Stimulated activated CD4-positive, alpha-beta T cell treated with anti-CD3 and anti-CD28 coated beads, Interleukin-1b, Interleukin-23, amount 100 ng/mL, for 1 hour (primary cell): ENCODE measurements at places on chromosomes 11 and 22.

DNA sequence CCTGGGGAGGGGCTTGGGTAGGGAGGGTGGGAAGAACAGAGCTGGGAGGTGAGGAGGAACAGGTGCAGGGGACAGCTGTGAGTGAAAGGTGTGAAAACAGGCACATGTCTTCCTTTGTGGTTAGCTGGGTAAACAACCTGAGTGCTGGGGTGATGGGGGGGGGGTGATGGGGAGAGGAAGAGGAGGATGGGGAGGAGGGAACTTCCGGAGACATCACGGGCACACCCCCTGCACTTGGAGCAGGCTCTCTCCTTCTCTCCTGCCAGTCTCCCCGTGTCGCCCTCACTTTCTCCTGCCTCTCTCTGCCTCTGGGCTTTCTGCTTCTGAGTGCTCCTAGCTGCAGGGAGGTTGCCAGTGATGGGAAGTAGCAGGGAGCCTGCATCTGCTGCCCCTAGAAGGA lies 8.8 kb downstream of the CXCR5 start:
- no peak for DNase-seq

- DNase-seq: no peak
Measured at GRCh38 chr11:73422886-73423285, 46.7 kb downstream of the RELT start.

DNA sequence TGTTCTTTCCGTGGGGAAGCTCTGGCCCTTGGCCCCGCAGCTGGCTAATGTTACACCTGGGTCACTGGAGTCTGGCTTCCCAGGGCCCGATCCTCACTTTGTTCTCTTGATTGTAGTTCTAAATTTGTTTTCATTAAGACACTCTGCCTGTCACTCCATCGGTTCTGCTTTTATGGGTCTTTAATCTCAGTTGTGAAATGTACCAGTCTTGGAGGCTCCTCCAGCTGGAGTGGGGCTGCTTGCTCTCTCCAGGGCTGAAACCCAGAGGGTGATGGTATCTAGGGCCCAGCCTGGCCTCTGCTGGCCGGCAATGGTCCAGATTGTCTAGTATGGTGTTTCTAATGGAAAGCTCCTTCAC lies 352.9 kb downstream of the TENM4 start:
- no peak for DNase-seq

GRCh38 chr11:76860539-76861475 lies at the start of gene ACER3:
Gene ACER3, plus strand, starts transcription at chr11:76860918. Its CDS starts 59 bp downstream, at chr11:76860977.
- peak; percentile 44 for DNase-seq

- DNase-seq: no peak
Measured at GRCh38 chr11:107307991-107308390, 149.6 kb downstream of the CWF19L2 start.

DNA sequence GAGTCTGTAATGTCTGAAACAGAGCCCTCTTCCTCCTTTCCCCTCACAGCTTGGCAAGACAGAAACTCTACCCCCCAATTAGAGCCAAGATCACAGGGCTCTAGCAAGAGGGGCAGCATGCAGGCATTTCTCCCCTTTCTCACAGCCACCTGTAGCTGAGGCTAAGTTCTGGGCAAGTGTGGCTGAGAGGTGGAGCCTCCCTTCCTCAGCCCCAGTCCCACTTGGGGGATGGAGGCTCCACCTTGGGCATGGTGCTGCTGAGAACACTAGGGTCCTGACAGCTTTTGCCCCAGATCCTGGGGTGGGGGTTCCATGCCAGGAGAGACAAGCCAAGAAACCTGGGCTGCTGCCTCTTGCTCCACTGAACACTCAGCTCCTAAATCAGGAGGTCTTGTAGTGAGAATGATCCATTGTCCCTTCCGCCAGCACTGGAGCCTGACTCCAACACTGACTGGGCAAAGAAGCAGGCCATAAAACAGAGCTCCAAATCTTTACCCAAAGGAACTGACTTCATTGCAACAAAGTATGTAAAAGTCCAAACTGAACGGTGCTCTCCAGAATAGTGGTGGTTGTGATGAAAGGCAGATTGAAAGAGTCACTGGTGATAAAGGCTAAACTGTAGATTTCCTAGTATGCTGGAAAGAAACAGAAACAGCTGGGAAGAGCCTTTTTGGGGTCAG lies 25.6 kb downstream of the NARS2 start:
- DNase-seq: no peak

GRCh38 chr11:40842750-40843339 lies 616.6 kb downstream of the LRRC4C start:
- DNase-seq: no peak

GRCh38 chr11:7160814-7161489 lies 72.2 kb downstream of the RBMXL2 start:
- no peak for DNase-seq

GRCh38 chr11:129894278-129895125 lies 876 bp downstream of the NFRKB start:
- no peak for DNase-seq

DNA sequence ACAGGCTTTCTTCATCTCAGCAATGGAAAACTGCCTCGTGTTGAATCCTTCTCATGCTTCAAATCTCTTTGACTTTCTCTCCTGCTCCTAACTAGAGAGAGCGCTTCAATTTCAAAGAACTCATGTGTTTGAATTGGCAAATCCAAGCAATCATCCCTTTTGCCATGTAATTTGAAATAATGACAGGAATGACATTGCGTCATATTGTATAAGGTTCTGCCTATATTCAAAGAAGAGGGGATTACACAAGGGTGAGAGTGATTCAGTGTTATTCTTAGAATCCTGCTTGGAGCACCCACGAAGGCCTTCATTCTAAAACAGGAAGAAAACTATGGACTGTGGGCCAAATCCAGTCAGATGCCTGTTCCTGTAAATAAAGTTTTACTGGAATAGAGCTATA lies 720.6 kb downstream of the JRKL start:
- DNase-seq: no peak

DNA sequence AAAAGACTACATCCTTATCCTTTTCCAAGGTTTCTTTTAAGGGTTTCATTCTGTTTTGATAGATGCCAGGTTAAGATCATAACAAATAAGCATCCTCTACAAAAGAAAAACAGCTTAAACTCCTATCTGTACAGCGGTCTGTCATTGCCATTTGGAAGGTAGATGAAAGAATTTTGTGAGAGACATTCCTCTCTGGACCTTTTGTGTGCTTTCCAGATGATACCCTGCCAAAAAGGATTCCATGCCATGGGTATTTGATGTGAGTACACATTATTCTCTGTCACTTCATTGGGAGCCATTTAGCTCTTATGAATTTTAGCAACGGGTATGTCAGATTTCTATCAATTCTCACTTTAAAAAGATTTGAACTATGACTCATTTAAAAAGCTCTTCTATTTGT lies 153.7 kb downstream of the GRIA4 start:
- DNase-seq: no peak

- no peak for DNase-seq
Measured at GRCh38 chr11:66467756-66468155, 1.1 kb downstream of the PELI3 start.

GRCh38 chr11:69167916-69168691 lies 12.4 kb downstream of the SMIM38 start:
- DNase-seq: no peak

GRCh38 chr22:28882545-28882877 lies 861 bp upstream of the ZNRF3 start:
- DNase-seq: no peak

- DNase-seq: no peak
Measured at GRCh38 chr22:27115816-27116256, 458.4 kb downstream of the MIAT start.

DNA sequence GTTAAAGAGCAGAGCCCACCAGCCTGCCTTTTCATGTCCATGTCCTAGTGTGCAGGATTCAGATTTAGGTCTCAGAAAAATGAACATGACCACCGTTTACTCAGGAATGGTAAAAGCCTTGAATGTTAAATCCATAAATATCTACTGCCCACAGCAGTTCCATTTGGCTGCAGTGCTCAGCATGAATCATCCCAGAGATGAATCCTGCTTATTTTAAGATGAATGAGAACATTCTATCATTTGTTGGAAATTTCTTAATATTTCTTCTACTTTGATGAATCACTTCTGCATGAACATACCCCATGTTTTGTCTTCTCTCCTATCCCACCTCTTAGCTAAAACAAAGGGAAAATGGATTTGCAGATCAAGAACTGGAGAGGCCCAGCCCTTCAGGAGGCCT lies 47.5 kb upstream of the AQP11 start:
- no peak for DNase-seq

- DNase-seq: no peak
Measured at GRCh38 chr11:132125988-132126871, 755.8 kb downstream of the NTM start.

- DNase-seq: no peak
Measured at GRCh38 chr11:86644291-86644690, 28.1 kb downstream of the ME3 start.

- no peak for DNase-seq
Measured at GRCh38 chr22:37144180-37144554, 5.5 kb downstream of the IL2RB start.

DNA sequence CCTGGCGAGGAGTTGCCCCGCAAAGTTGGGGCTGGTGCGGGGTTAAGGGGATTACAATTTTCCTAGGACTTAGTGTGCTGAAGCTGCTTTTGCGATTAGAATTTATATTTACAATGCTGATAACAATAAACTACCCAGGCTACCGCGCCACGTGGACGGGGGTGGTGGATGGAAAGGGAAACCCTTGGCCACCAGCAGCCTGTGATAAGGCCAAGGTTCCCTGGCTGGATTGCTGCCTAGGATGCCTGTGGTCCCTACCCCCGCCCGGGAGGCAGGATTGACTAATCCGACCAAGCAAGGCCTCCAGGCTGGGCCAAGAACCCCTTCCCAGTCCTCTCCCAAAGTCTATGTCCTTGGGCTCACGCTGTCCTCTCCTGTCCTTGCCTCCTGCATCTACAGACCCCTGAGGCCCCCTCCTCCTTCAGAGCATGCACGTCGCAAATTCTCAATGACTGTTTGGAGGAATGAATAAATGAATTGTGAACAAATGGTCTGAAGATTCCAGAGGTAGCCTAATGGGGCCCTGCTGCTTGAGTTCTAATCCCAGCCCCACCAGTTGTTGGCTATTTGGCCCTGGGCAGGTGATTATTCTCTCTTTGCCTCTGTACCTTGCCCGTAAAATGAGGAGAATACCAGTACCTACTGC lies 7.6 kb upstream of the CHKA start:
- DNase-seq: no peak

- DNase-seq: no peak
Measured at GRCh38 chr11:68325183-68325906, 13.0 kb downstream of the LRP5 start.

DNA sequence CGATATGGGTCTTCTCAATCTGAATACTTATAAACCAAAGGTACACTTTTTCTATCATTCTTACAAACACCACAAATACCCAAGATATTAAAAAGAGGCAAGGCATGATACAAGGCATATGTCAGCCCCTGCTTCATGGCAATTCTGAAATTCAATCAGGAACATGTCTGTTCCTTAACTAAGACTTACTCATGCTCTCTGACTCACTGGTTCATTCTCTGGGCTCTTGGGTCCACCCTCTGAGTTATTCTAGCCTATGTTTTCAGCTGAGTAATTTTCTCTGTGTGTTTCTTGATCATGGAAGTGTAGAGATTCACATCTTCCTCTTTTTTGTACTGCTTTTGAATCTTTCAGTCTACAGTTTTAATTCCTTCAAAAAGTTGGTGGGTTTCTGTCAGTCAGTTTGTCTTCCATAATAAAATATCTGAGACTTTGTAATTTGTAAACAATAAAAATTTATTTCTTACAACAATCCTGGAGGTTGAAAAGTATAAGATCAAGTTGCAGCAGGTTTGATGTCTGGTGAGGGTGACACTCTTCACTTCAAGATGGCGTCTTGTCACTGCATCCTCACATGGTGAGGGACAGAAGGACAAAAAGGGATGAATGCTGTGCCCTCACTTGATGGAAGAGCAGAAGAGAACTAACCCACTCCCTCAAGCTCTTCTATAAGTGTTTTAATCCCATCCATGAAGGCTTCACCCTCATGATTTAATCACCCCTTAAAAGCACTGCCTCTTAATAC lies 211.7 kb downstream of the FAM76B start:
- no peak for DNase-seq

- no peak for DNase-seq
Measured at GRCh38 chr22:38948181-38948940, 9.0 kb upstream of the APOBEC3A start.

DNA sequence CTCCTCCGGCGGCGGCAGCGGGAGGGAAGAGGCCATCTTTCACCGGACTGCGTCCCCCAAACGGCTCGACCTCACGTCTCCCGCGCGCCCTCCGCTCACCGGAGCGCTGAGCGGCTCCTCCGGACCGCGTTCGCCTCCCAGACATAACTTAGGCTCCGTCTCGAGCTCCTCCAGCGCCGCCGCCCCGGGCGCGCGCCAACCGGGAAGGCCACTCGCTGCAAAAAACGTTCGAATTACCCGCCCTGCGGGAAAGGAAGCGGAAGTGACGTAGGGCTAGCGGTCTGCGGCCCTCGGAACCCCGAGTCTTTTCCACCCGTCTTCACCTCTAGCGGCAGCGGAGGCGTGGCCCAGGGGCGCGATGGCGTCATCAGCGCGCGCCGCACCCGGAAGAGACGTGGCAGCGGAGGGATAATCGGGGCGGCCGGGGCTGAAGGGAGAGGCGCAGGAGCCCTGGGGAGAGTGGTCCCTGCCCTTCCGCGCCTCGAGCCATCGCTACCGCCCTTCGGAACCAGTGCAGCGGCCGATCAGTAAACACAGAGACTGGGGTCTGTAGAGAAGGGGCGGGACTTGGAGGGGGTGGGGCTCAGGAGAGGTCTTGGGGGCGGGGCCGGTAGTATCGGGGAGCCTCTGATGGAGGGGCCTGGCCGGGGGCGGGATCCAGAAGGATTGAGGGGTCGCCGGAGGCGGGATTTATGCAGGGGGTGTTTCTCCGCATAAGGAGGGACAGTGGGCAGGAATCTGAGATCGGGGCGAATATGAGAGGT lies at the start of the genes CDCA5 and ZFPL1:
Gene CDCA5, minus strand, starts transcription at position 207 of the 764 bp plus-strand sequence. Its CDS starts 62 bp downstream, at position 145.
Gene ZFPL1, plus strand, starts transcription at position 389 of the 764 bp plus-strand sequence. CDS start 477 bp downstream, outside the sequence.
- peak; percentile 89 for DNase-seq

DNA sequence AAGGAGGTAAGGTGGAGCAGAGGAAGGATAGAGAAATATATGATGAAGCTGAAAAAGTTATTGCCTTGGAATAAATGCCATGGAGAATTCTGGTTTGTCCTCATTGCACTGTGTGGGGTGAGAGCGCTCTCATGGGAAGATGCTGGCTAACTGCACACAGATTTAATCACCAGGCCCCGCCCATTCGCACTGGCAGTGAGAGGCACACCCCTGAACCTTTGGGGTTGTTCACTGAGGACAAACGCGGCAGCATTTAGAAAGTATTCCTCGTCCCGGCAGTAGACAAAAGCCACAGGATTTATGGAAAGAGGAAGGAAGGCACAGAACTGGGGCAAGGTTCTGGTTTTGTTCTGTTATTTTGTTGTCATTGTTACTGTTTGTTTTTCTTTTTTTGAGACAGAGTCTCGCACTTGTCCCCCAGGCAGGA lies 70.2 kb downstream of the MED15 start:
- no peak for DNase-seq

GRCh38 chr11:46597609-46598219 lies 3.9 kb upstream of the AMBRA1 start:
- DNase-seq: no peak

DNA sequence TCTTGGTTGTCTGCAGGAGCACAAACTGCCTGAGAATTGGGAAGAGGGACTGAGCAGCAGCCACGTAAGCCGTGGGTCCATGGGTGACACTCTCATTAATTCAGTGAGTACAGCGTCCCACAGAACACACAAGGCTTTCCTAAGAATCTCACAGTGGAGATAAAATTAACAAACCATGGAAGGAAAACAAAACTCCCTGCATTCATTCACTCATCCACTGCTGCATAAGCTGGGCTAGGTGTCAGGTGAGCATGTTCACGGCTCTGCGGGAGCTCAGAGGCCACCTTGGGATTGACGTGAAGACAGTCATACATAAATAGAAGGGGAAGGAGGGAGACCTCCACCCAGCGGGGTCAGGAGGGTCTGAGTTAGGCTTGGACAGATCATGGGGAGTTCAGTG lies 1442.7 kb downstream of the TBC1D22A start:
- DNase-seq: no peak

GRCh38 chr11:123654566-123655081 lies at the start of gene SCN3B:
Gene SCN3B, minus strand, starts transcription at chr11:123654624. Its CDS starts 823 bp downstream, at chr11:123653801.
- DNase-seq: no peak
